Activated CD4-positive, alpha-beta T cell treated with anti-CD3 and anti-CD28 coated beads, Interleukin-2, amount 10 ng/mL, durations not matched to agents 7 days and 5 days (primary cell): ENCODE measurements at places on chromosomes 3 and 15. TPM values are rescaled to one million over a fixed set of nuclear protein-coding genes. Genes with fewer than 3 reads are reported as not detected.

GPR160 gene
- total RNA-seq, result 6.1 TPM

ISL2 gene
- total RNA-seq, result 0.82 TPM

CP gene
- not detected for total RNA-seq

ZNF80 gene
- 0.10 TPM for total RNA-seq

- no peaks in the 10 kb centered on the region for H3K4me1 ChIP-seq
- no peak overlapping the region for H3K27ac ChIP-seq
- H3K36me3 ChIP-seq, result no peaks in the 10 kb centered on the region
- no peak overlapping the region for H3K4me3 ChIP-seq
These were observed 191.1 kb downstream of the KCNAB1 start for GRCh38 chr3:156311431-156311830.

GRCh38 chr3:197372047-197372661, 73.7 kb upstream of the DLG1 start:
- H3K4me3 ChIP-seq, result no peak overlapping the region
- peaks cover 9% of the 10 kb centered on the region for H3K27me3 ChIP-seq
- DNase-seq, result no peak
- H3K4me1 ChIP-seq, result no peaks in the 10 kb centered on the region

- DNase-seq, result no peak
- peaks cover 24% of the 10 kb centered on the region for H3K4me1 ChIP-seq
- peaks cover 4% of the 10 kb centered on the region for H3K36me3 ChIP-seq
- no peak overlapping the region for H3K27ac ChIP-seq
- H3K4me3 ChIP-seq, result no peak overlapping the region
These were observed 53.2 kb upstream of the HEG1 start for GRCh38 chr3:125108833-125109535.

DNA sequence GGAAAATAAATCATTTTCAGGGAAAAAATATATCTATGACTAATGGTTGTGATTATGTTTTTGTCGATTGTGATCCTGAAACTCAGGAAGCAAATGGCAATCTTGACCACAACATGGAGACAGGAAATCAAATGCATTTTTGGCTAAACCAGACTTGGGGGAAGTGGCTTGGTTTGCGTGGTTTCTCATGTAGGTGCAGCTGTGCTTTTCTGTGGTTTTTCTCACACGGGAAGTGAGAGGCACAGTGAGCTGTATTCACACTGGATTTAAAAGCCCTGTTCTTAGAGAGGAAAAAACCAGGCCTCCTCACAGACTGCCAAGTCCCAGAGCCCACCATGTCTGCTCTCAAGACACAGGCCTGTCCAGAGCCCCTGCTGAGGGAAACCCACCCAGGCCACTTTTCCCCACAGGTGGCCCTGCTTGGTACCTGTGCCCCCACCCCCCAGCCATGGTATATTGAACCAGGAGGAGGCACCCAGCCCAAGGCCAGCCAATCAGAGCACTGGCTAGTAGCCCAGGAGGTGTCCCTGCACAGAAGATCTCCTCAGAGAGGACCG, 46.1 kb downstream of the BTD start:
- peak overlapping the region; percentile 87 for H3K27ac ChIP-seq
- peaks cover 24% of the 10 kb centered on the region for H3K36me3 ChIP-seq
- H3K4me1 ChIP-seq, result peaks cover 45% of the 10 kb centered on the region
- peak overlapping the region; percentile 49 for H3K4me3 ChIP-seq

DNA sequence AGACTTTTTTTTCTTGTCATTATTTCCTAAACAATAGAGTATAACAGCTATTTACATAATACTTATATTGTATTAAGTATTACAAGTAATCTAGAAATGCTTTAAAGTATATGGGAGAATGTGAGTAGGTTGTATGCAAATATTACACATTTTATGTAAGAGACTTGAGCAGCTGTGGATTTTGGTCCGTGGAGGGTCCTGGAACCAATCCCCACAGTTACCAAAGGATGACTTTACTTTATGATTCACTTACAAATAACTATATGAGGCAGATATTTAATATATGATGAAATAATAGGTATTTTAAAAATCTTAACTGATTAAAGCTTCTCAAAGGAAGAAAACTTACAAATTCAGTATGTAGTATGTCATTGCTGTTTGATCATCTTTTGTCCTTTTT, 56.3 kb downstream of the PPP2R3A start:
- no peaks in the 10 kb centered on the region for H3K4me1 ChIP-seq
- H3K4me3 ChIP-seq, result no peak overlapping the region
- H3K27me3 ChIP-seq, result peaks cover 24% of the 10 kb centered on the region
- DNase-seq, result no peak
- H3K27ac ChIP-seq, result no peak overlapping the region

GRCh38 chr15:70253461-70254156, 155.9 kb upstream of the TLE3 start:
- no peak overlapping the region for H3K4me3 ChIP-seq
- no peaks in the 10 kb centered on the region for H3K36me3 ChIP-seq
- peaks cover 22% of the 10 kb centered on the region for H3K4me1 ChIP-seq
- DNase-seq, result no peak
